ENCODE measurements at places on chromosomes 1 and 21. TPM values are rescaled to one million over a fixed set of nuclear protein-coding genes. Genes with fewer than 3 reads are reported as not detected.

- H3K4me1 ChIP-seq = peaks cover 26% of the 10 kb centered on the region
- no peak overlapping the region for H3K27ac ChIP-seq
- no peaks in the 10 kb centered on the region for H3K36me3 ChIP-seq
- DNase-seq = no peak
- peaks cover 4% of the 10 kb centered on the region for H3K27me3 ChIP-seq
These were observed 191.8 kb downstream of the TOMM20 start for GRCh38 chr1:234936612-234937389.

DNA sequence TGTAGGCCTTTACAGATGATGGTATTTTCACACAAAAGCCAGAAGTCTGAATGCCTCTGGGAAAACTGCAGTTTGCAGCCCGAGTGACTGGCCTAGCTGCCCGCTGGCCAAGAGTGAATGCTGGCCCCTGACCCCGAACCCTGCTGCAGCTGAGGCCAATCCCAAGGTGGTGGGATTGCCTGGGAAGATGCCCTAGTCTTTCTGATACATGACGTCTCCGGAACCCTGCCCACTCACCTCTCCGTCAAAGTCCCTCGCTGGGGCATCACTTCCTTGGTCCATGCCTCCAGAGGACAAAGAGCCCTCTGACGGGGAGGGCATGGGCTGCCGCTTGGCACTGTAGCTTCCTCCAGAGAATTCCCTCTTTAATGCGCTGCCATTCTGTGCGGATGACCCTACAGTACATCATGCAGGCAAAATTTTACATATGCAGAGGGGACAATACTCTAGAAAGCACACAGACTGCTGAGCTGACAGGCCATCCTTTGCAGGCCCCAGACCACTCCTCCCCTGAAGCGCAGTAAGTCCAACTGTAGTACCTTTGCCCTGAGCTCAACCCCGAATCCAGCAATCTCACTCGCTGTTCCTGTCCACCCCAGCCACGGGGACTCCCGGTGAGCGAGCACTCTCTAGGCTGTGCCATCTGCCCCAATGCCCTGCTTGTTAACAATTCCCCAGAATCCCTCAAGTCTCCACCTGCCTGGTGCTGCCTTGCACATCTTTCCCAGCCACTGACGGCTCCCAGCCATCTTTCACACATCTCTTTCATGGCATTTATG, 54.7 kb downstream of the COQ8A start:
- no peaks in the 10 kb centered on the region for H3K4me1 ChIP-seq
- peaks cover 6% of the 10 kb centered on the region for H3K27me3 ChIP-seq
- H3K4me3 ChIP-seq = no peak overlapping the region
- DNase-seq = no peak
- H3K27ac ChIP-seq = no peak overlapping the region

DNA sequence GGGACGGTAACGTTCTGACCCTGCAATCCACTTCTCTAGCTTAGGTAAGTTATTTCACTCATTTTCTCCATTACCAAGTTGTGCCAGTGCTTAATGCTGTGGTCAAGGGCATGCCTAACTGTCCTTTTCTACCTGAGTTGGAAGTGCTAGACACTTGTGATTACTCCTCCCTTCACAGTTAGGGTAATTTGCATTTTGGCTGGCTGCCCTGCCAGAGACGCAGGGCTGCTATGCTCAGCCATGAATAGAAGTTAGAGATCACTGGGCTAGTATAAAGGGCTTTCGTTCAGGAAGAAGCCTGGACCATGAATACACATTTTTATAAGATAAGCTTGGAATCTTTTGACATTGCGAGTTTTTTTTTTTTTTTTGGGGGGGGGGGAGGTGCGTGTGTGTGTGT, 633.2 kb upstream of the NEGR1 start:
- H3K4me3 ChIP-seq = no peak overlapping the region
- no peaks in the 10 kb centered on the region for H3K27me3 ChIP-seq
- no peaks in the 10 kb centered on the region for H3K4me1 ChIP-seq
- H3K27ac ChIP-seq = no peak overlapping the region

DNA sequence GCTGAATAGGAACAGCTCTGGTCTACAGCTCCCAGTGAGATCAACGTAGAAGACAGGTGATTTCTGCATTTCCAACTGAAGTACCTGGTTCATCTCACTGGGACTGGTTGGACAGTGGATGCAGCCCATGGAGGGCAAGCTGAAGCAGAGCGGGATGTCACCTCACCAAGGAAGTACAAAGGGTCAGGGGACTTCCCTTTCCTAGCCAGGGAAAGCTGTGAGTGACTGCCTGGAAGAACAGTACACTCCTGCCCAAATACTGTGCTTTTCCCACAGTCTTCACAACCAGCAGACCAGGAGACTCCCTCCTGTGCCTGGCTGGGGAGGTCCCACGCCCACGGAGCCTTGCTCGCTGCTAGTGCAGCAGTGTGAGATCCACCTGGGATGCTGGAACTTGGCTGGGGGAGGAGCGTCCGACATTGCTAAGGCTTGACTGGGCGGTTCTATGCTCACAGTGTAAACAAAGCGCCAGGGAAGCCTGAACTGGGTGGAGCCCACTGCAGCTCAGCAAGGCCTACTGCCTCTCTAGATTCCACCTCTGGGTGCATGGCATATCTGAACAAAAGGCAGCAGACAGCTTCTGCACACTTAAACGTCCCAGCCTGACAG, 14.7 kb downstream of the CR1L start:
- no peak overlapping the region for H3K4me3 ChIP-seq
- peaks cover 14% of the 10 kb centered on the region for H3K27me3 ChIP-seq
- no peak overlapping the region for H3K27ac ChIP-seq
- no peak for DNase-seq

CLEC20A gene
- total RNA-seq = not detected

FGR gene
- not detected for total RNA-seq
